ENCODE measurements at places on chromosomes 1 and 21. TPM values are rescaled to one million over a fixed set of nuclear protein-coding genes. Genes with fewer than 3 reads are reported as not detected.

Gene DMRTA2
- 0.18 TPM for total RNA-seq

Gene LCE2B
- total RNA-seq, result not detected

Gene LHX8
- total RNA-seq, result not detected

Gene ANGPTL7
- 0.65 TPM for total RNA-seq

Gene RASAL2
- 30.5 TPM for total RNA-seq

Gene NPHS2
- not detected for total RNA-seq

Gene NBPF11
- total RNA-seq, result 4.2 TPM

Gene DENND2D
- total RNA-seq, result 2.9 TPM

Gene ZNF697
- total RNA-seq, result 4.4 TPM

Gene PLA2G2C
- not detected for total RNA-seq

Gene RBP7
- total RNA-seq, result not detected

Gene FAM177B
- not detected for total RNA-seq

Gene MSH4
- 0.16 TPM for total RNA-seq

Gene SPRR4
- not detected for total RNA-seq

Gene SERINC2
- total RNA-seq, result not detected

Gene TTC39A
- total RNA-seq, result 0.25 TPM

Gene SHC1
- 167 TPM for total RNA-seq

Gene KRTAP12-4
- total RNA-seq, result not detected

Gene TMPRSS2
- total RNA-seq, result not detected

Gene KCNE1
- total RNA-seq, result 0.74 TPM

Gene ALPL
- 1.1 TPM for total RNA-seq

Gene GJA5
- not detected for total RNA-seq

Gene LAMTOR2
- 74.7 TPM for total RNA-seq

Gene EYA3
- 21.9 TPM for total RNA-seq

Gene PTGFR
- 77.5 TPM for total RNA-seq

Gene LCE3D
- not detected for total RNA-seq

Gene CHI3L2
- 10.5 TPM for total RNA-seq

Gene SIM2
- 0.18 TPM for total RNA-seq

Measured in fibroblast of the aortic adventitia (primary cell).